NCI-H524 (cell line): ENCODE measurements at places on chromosomes 3 and 15.

DNA sequence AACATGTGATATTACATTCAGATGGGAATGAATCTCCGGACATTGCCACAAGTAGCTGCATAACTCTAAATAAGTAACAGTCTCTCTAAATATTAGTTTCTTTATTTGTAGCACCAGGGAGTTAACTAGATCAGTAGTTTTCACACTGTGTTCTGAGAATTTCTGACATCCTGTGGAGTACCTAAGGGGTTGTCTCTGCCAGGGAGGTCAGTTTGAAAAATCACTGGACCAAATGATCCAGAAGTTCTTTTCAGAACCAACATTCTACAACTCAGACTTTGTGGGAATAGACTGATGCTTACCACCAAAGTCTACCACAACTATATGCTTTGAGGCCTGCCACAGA lies 9.0 kb upstream of the ILDR1 start:
- no peak for DNase-seq

- DNase-seq, result no peak
These were observed 9.4 kb upstream of the ANPEP start for GRCh38 chr15:89823836-89824606.

- no peak for DNase-seq
These were observed 738.6 kb upstream of the NR2F2 start for GRCh38 chr15:95591886-95592285.

- no peak for DNase-seq
These were observed 153.8 kb downstream of the RAP2B start for GRCh38 chr3:153315781-153316180.

- DNase-seq, result no peak
These were observed 216.1 kb downstream of the SLCO3A1 start for GRCh38 chr15:92069308-92070250.
